ENCODE measurements at places on chromosomes 5 and 9.

GRCh38 chr5:71533615-71534014, 53.5 kb upstream of the MCCC2 start:
- peak; percentile 65 for DNase-seq

GRCh38 chr5:3738919-3739318, 143.3 kb downstream of the IRX1 start:
- DNase-seq = no peak

DNA sequence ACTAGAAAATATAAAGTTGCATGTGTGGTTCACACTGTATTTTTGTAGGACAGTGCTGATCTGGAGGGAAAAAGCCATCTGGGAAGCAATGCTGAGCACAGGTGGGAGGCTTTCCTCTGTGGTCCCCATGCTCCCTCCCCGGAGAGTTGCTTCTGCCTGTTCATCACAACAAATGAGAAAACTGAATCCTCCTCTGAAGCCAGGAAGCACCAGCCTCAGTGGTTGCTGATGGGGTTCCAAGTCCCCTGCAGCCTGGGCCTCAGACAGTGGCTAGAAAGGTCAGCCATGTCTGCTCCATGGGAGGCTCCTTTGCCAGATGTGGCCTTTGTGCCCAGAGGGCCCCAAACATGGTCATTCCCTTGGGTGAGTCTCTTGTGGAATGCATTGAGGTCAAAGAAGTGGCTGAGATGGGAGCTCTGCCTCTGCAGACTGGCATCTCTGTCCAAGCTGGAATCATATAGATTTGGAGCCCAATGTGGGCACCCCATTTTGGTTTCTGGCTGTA, 77.6 kb downstream of the C5orf15 start:
- no peak for DNase-seq

DNA sequence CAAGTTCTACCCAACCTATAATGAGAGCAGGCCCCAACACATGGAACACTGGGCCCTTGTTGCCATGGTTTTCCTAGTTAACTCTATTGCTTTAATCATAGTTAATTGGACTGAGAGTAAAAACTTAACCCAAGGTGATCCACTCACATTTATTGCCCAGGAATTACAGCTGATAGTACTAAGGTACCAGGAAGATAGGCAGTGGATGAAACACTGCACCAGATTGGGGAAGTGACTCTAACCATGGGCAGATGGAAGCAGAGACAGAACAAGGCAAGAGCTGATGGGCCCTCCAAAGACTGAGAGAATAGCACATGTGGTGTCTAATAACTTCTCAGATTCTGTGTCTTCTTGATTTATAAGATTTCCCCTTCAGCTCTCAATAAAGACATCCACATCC, 145.7 kb upstream of the TRIM32 start:
- no peak for DNase-seq

DNA sequence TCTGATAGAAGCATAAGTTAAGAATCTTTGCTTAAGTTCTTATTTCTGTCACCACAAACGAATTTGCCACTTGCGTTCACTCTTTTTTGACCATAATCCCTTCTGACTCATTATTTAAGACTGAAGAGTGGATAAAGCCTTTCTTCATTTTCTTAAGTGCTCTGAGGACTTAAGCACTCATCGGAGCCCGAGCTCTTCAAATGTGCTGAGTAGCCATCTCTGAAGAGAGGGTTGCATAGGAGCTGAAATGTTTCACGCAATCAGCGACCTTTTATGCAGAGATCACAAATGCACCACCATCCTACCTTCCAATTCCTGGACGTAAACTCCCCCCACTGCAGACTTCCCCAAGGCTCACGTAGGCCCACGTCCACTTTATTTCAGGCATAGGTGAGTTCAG, 699.2 kb downstream of the IRX1 start:
- no peak for DNase-seq

GRCh38 chr5:150674341-150674821, 13.3 kb downstream of the MYOZ3 start:
- no peak for DNase-seq

GRCh38 chr5:148248894-148249293, 10.6 kb downstream of the MARCOL start:
- DNase-seq = no peak

DNA sequence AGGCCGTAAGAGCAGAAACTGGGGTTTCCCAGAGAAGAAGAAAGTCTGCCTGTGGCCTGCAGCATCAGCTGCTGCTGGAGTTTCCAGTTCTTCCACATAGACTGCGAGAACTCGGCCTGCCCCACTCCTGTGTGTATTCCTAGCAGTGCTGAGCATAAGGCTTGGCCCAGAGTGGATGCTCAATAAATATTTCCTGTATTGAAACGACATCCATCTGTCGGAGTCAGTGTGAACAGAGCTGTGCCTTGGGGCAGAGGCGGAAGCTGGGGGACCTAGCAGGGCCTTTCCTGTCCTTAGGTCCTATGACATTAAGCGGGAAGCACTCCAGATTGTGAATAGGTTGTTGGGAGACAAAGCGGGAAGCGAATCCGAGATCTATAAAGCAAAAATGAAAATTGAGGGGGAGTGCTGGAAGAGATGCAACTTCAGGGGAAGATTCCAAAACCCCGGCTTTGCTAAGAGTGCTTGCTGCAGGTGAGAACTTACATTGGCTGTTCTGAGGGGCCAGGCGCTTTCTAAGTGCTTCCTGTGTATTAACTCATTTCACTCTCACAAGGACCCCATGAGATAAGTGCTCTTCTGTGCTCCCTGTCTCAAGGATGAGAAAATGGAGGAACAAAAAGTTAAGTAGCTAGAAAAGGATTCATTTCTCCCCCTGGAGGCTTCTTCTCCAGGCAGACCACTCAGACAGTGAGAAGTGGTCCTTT, 76.1 kb upstream of the CXCL14 start:
- no peak for DNase-seq

DNA sequence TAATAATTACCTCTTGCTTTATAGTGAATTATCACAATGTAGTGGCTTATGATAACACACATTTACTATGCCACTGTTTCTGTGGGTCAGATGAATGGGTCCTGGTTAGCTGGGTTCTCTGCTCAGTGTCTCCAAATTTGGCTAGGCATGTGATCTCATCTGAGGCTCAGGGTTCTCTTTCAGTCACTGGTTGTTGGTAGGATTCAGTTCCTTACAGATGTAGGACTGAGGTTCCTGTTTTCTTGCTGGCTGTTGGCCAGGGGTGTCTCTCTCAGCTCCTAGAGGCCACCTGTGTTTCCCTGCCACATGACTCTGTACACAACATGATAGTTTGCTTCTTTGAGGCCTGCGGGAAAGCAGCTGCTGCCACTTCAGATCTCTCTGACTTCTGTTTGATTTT, 7.1 kb downstream of the NFX1 start:
- DNase-seq = peak; percentile 28

DNA sequence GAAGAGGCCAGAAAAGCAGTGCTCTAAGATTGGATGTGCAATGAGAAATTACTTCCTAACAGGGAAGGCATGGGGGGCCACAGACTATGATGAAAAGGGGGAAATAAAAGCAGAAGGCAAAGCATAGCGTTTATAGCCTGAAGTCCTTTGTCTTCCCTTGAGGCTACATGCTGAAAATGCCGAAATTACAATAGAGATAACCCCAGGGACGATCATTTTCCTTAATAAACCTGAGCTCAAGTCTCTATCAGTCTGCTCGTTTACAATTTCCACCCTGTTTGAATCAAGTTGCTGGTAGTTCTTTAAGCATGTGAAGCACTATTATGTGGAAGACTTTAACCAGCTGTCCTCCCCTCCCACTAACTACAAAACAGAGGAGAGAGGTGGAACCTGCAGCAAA, 60.4 kb downstream of the FREM1 start:
- DNase-seq = no peak

DNA sequence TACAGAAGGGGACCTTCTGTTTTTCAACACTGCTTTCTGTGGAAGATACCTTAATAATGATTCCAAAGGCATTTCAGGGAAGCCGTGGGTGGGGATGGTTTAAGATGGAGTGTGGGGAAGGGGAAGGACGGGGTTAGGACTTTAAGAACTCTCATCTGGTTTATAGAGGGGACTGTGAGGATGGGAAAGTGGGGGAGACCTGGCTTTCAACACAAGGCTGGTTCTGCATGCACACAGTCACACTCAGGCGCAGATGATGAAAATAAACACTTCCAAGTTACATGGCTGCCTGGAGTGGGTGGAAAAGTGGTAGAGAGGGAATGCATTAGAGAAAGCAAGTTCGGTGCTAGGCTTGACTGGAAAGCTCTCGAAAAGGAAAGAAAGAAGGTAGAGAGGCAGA, 4.9 kb downstream of the MSANTD3 start:
- DNase-seq = no peak

GRCh38 chr9:34576597-34577399, 12.7 kb downstream of the CNTFR start:
- no peak for DNase-seq

DNA sequence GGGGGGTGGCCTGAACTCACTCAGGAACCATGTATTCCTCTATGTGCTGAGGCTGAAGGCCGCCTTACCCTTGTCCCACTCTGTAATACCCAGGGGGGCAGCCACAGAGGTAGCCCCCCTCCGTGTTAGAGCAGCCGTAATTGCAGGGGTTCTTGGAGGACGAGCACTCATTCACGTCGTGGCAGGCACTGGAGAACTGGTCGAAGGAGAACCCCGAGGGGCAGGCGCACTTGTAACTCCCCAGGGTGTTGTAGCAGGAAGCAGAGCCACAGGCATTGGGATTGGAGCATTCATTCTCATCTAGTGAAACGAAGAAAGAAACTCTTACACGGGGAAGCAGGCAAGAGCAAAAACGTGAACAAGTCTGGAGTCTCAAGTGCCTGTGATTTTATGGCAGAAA, 179.8 kb downstream of the SLC12A2 start:
- DNase-seq = no peak

- DNase-seq = no peak
Observed at GRCh38 chr9:104795082-104795481, 31.2 kb downstream of the NIPSNAP3B start.

GRCh38 chr5:142342128-142342981, 17.5 kb upstream of the SPRY4 start:
- no peak for DNase-seq

- no peak for DNase-seq
Observed at GRCh38 chr9:26131886-26132285, 453.6 kb upstream of the TUSC1 start.

- DNase-seq = no peak
Observed at GRCh38 chr9:99731950-99732349, 89.7 kb upstream of the NR4A3 start.

DNA sequence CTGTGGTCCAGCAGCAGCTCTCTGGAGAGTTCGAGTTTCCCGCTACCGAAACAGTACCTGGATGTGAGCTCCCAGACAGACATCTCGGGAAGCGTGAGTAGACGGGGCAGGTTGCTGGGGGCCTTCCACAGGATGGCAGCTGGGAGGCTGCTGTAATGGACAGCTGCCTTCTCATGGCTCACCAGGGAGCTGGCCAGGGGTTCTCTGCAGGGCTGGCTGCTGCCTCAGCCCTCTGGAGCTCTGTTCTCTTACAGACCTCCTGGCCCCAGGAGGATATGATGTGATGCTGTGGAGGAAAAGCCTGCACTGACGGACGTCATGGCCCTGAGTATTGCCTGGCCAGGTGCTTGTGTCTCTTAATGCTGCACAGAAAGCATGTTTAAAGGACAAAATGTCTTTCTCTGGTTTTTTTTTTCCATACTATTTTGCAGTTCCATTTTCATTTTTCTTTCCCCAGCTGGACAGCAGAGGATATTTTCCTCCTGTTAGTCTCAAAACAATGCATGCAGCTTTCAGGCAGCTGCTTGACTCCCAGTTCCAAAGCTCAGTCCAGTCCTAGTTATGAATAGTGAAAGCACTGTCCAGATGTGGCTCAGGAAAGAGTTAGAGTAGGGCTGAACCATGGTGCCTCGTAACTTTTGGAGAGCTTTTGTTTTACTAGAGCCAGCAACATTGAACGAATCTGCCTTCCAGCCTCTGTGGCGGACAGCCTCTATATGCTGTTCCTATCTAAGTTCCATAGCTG, 77.5 kb upstream of the RARS1 start:
- DNase-seq = no peak

DNA sequence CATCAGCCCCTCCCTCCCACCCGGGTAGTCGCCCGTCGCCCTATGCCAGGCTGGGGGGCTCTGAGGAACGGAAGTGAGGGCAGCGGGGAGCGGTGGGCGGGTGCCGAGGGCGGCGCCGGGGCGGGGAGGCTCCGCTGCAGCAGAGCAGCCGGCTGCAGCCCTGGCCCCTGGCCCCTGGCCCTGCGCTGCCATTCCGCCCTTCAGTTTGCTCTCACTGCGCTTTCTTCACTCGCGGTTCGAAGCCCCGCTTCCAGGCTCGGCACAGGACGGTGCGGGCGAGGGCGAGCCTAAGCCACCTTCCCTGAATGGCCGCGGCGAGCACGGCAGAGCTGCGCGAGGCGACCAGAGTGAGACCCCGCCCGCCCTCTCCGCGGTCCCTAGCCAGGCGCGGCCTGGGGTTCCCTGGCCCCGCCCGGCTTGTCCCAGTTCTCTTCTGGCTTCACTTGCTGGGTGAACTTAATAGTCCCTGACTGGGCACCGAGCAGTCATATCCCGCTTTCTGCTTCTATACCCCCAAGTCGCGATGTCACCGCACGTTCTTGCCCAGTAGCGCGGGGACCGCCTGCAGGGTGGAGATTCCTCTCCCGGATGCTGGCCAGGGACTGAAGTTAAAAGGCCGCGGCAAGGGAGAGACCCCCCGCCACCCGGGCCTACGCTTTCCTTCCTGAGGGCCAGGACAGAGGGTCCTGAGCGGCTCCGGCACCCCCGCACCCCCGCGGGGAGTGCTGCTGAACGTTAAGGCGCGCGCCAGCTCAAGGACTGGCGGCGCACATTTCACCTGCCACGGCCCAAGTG, 623 bp upstream of the TRIM36 start:
- DNase-seq = no peak

- no peak for DNase-seq
Observed at GRCh38 chr5:126576974-126577373, 18.0 kb downstream of the ALDH7A1 start.

GRCh38 chr5:122612901-122613300, 162.0 kb upstream of the SNX2 start:
- no peak for DNase-seq

DNA sequence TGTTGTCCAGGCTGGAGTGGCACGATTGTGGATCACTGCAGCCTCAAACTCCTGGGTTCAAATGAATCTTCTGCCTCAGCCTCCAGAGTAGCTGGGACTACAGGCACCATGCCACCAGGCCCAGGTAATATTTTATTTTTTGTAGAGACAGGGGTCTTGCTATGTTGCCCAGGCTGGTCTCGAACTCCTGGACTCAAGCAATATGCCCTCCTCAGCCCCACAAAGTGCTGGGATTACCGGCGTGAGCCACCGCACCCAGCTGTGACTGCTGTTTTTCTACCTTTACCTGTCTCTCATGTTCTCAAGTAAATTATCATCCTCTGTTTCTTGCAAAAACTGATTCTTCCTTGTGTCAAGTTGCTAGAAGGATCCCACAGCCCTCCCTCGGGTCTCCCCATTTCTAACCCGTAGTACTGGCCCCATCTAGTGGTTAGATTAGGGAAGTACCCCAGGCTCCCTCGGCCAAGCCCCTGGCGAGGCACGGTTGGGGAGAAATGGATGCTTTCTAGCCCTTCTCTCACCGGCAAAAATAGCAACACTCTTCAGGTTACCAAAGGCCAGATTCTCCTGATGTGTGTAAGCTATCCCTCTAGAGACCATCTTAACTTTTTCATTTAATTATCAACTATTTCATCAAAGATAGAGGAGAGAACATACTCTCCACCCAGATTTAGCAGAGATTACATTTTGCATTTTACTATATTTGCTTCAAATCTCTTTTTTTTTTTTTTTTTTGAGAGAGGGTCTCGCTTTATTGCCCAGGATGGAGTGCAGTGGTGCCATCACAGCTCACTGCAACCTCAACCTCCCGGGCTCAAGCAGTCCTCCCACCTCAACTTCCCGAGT, 19.2 kb upstream of the TOR1B start:
- peak; percentile 83 for DNase-seq

Data from CD4-positive, alpha-beta T cell treated with Interleukin-12 subunit alpha and Interleukin-12 subunit beta, for 1 hour (primary cell).